Activated CD4-positive, CD25-positive, alpha-beta regulatory T cell (primary cell): ENCODE measurements at places on chromosomes 7 and 10.

DNA sequence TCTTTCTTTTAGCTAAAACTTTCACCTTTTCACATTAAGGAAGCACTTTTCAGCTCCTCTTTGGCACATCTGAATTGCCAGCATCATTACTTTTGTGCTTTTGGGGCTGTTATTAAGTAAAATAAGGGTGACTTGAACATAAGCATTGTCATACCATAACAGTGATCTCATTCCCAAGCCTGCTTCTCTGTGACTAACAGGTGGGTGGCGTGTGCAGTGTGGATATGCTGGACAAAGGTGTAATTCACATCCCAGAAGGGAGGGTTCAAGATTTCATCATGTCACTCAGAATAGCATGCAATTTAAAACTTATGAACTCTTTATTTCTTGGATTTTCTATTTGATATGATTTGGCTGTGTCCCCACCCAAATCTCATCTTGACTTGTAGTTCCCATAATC, 517.4 kb upstream of the MKI67 start:
- no peak for DNase-seq

DNA sequence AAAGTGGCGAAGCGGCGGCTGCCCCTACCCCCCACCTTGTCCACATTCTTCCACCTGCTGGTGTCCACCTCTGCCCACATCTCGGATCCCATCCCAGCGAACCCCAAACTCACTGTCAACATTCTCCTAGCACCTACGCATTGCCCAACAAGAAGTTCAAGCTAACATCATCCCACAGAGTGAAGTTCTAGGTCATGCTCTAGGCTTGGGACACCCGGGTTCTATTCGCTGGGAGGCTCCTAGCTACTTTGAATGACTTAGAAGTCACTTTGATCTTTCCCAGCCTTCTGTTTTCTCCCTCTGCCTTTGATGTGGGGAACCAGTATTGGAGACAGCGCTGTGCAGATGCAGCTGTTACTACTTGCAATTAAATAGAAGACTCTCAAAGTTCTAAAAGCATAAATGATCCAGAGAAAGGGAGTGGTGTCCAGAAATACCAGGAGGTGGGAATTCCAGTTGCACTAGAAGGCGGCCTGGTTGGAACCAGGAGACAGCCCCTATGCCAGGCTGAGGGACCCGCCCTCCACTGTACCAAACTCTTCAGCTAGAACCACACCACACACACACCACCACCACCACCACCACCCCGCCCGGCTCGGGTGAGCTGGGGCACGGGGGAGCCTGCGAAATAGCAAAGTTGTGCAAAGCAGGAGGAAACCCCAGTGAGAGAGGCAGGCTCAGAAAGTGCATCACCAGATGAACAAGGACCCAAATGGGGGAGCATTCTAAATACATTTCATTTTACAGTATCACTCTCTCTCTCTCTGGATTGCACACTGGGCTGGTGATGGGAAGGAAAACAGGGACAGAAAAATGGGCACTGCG, 5.5 kb upstream of the VGF start:
- DNase-seq: no peak

GRCh38 chr7:84535580-84536270, 341.1 kb upstream of the SEMA3A start:
- DNase-seq: no peak

DNA sequence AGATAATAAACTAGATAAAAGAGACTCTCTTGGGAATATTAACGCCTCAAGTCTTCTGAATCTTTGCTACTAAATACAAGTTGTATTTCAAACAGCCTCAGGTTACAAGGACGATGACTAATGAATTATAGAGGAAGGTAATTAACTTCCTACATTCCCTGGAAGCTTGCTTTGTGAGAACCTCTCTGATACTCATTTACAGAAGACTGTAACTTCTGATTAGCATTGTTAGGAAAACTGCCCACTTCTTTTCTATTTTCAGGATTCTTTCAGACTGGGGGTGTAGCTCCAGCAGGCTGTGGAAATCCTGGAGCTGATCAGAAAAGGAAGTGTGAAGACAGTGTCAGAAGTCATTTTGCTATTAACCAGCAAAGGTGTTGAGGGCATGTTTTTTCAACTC, 316.7 kb upstream of the NPSR1 start:
- DNase-seq: no peak

DNA sequence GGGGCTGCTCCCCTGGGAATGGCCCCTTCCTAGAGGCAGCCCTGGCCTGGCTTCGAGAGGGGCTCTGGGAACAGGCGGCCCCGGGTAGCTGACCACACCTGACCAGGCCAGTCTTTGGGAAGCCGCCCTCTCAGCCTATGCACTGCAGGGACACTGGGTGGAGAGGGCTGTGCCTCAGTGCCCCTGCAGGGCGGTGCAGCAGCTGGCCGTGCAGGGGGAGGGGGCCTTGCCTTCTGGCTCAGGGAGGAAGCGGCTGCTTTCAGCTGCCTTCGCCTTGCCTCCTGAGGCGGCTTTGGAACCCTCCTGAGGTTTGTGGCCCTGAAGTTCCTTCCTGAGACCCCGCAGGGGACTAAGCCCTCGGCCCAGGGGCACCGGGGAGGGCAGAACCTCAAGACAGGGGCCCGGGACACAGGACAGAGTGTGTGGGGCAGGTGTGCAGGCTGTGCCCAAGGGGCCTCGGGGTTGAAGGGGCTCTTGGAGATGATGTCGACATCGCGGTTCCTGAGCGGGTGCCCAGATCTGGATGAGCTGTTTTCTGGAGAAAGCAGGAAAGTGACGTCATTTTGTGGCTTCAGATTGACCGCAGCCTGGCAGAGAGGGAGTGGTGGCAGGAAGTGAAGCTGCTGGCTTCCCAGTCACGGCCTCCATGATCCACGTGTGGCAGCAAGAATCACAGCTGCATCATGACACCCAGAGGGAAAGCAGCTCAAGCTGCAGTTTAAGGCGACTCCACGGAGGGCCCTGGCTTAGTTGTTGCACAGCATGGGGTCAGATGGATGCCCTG, 17.7 kb downstream of the ADAM8 start:
- peak; percentile 61 for DNase-seq

- DNase-seq: no peak
Measured at GRCh38 chr10:42866115-42866995, 83.8 kb downstream of the BMS1 start.

GRCh38 chr7:158531661-158532060, 56.0 kb downstream of the PTPRN2 start:
- no peak for DNase-seq

DNA sequence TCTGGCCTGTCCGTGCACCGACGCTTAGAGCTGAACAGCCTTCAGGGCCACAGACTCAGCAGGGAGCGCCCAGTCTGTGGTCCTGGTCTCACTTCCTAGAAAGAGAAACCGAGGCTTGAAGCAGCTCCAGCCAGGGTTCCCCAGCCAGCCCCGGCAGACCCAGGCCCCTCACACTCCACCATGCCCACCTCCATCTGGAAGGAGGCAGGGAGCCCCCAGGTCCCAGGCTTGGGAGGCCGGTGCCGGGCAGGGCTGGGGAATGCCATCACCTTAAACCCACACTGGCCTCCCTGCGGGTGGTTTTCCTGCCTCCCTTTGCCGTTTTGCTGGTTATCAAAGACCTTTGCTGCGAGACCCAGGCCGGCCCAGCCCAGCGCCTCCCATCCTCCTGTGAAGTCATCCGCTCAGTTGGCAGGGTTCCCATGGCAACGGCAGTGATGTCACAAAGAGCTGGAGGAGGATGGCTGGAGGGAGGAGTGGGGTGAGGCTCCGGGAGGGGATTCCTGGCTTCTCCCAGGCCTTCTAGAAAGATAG, 24.0 kb downstream of the ELFN1 start:
- no peak for DNase-seq

DNA sequence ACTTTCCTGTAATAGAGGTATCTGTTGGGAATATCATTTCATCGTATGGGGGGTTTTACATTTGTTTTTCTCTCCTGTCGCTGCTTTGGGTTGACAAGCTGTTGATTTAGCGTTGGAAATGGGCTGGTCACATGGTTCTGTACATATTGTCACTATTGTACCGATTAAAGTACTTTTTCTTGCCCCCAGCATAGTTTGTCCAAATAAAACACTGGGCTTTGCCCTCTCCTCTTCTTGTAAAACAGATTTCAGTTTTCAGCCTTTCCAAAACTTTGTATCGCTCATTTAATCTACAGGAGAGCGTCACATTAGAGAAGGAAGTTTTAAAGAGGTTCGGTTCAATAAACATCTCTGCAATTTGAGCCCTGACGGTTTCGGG, 4.0 kb downstream of the BMI1 start:
- no peak for DNase-seq

GRCh38 chr10:79243181-79244067, 103.8 kb upstream of the PPIF start:
- DNase-seq: peak; percentile 36

DNA sequence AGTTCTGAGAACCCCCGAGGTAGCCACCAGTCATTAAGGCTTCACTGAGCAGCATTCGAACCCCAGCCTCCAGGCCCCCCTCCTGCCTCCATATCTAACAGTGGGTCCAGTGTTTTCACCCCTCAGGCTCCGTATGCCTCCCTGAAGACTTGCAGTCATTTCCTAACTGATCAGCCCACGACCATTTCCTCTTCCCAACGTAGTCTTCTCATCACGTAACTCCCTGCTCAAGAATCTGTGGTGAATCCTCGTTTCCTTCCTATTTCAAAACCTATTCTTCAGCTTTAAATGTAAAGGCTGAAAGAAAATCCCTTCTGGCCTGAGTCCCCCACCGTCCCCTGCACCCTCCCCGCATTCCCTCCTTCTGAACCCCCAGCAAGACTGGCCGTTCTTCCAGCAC, 21.1 kb downstream of the FRMD4A start:
- no peak for DNase-seq

GRCh38 chr10:133388973-133389818, 4.8 kb upstream of the MTG1 start:
- no peak for DNase-seq

DNA sequence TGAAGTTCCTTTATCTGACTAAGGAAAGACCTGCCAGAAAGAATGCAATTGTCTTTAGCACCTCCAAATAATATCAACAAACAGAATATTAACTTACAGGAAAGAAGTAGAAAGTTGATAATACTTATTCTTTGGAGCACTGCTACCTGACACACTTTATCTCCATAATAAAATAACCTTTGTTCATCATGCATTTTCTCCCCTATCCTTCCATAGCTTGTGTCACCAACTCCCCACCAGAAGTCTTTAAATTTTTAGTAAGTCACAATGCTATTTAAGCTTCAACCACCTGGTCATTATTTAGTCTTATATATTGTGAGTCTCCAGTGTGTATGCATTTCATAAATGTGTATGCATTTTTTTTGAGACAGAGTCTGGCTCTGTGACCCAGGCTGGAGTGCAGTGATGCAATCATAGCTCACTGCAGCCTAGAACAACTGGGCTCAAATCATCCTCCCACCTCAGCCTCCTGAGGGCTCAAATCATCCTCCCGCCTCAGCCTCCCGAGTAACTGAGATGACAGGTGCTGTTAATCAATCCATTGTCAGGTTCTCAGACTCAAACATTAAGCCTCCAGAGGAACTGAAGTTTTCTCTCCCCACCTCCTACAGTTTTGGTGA, 7.3 kb upstream of the CYP3A43 start:
- DNase-seq: no peak

DNA sequence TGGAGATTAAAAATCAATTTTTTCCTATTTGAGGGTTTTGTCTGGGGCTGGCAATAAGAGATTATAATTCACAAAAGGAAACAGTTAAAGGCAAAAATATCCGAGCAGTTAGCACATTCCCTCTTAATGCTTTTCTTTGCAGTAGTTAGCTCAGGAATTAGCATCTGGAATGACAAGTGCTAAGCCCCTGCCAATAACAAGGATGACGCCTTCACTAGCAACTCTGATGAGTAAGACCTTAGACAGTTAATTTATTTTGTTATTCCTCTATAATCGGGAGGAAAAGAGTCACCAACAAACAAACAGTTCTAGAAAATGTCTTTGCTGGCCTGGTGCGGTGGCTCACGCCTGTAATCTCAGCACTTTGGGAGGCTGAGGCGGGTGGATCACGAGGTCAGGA, 151.3 kb downstream of the TRIL start:
- DNase-seq: no peak

DNA sequence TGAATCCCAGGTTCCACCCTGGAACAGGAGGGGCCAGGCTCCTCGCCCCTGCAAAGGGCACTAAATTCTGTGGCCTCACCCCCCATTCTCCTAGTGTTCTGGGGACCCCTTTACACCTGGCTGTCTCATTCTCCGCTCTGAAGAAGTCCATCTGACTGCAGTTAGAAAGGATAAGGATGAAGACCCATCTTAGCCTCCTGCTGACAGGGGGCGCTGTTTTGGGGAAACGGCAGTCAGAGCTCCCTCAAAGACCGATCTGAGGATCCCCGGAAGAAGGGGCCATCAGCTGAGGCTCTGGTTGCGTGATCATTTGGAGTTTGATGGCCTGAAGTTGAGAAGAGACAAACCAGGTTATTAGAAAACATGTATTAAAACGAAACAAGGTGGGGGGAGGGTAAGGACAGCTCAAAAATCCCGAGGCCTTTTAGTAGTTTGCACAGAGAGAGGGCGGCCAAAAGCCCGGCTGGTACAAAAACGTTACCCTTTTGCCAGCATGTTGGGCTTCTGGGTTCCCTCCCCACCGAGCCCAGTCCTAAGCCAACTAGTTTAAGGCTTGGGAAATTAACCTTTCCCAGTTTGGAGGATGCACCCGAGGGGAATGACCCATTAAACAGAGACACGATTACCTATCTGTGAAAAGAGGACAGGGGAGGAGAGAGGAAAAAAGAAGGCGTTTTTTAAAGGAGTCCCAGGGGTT, 102.8 kb downstream of the CHN2 start:
- DNase-seq: no peak

GRCh38 chr7:133052401-133052756, 29.5 kb downstream of the CHCHD3 start:
- DNase-seq: no peak

- no peak for DNase-seq
Measured at GRCh38 chr7:93044147-93044810, 73.5 kb downstream of the SAMD9 start.

DNA sequence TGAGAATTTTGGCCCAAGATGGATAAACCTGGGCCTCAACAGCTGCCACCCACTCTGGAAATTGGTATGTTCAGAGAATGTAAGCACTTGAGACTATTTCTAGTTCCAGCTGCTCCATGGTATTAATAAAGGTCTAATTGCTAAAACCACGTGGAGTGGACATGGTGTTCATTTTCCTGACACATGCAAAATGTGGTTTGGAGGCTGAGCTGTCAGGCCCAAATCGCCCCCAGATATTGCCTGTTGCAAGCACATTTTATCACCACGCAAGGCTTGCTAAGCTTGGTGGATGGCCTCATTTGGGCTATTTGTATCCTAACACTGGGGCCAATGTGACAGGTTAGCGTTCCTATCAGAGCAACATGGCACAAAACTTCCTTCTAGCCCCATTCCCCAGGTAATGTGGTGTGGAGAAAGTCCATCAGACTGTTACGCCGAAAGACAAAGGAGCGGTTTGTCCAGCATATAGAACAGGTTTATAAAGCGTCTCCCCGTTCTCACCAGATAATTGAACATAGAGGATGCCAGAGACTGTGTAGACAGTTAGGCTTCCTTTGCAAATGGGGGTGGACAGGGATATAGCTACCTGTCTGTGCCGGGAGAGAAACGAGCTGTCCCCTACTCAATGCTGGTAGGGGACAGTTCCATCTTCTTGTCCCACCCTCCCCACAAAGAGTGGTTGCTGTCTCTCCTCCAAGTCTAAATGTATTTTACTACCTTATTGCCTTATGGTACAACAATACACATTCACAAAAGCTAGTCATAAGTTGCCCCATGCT, 78.0 kb upstream of the ANKRD1 start:
- DNase-seq: no peak
